ENCODE measurements at places on chromosomes 6 and 20. TPM values are rescaled to one million over a fixed set of nuclear protein-coding genes. Genes with fewer than 3 reads are reported as not detected.

LZTS3 gene
- total RNA-seq = 27.7 TPM

SGK2 gene
- 20.7 TPM for total RNA-seq

FAM217A gene
- not detected for total RNA-seq

GRCh38 chr6:127301199-127301700 is 34.6 kb downstream of the RNF146 start:
- H3K27ac ChIP-seq = no peak overlapping the region
- no peaks in the 10 kb centered on the region for H3K27me3 ChIP-seq
- peak; percentile 32 for DNase-seq
- H3K4me1 ChIP-seq = no peaks in the 10 kb centered on the region

DNA sequence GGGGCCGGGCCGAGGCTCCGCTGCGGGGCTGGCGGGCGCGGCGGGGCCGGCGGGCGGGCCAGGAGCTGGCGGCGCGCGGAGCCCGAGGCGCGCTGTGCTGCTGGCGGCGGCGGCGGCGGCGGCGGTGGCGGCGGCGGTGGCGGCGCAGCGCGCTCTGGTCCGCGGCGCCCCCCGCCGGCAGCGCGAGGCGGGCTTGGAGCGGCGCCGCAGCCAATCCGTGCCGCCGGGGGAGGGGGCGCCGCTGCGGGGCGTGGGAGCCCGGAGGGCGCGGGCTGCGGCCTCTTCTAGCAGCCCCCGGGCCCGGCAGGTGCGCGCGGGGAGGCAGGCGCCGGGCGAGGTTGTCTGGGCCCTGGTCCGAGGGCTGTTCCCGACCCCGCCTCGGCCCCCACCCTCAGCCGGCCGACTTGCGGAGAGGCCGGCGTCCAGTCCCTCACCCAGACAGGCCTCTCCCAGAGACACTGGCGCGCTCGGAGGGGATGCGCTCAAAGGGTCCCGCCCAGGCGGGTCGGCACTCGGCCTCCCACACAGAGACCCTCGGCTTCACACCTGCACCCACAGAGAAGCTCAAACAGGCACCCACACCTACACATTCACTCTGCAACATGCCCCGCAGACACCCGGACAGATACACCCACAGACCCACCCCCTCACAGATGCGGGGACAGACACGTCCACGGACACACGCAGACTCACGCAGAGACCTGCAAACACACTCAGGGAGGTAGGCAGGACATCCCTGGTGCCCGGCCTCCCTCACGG is at the start of gene RIMS4:
RIMS4 (minus strand) TSS at position 156 of the 759 bp plus-strand sequence. CDS start 275 bp downstream, outside the sequence.
- H3K36me3 ChIP-seq = no peaks in the 10 kb centered on the region
- DNase-seq = peak; percentile 53
- H3K4me1 ChIP-seq = peaks cover 39% of the 10 kb centered on the region
- peak within 1 kb of the TSS; percentile 35 for H3K4me3 ChIP-seq
- peaks cover 21% of the 10 kb centered on the region for H3K27me3 ChIP-seq
- H3K27ac ChIP-seq = no peak within 1 kb of the TSS

GRCh38 chr6:22059946-22060345 is 236.9 kb downstream of the PRL start:
- no peaks in the 10 kb centered on the region for H3K36me3 ChIP-seq
- H3K27ac ChIP-seq = no peak overlapping the region
- H3K27me3 ChIP-seq = no peaks in the 10 kb centered on the region
- H3K4me3 ChIP-seq = no peak overlapping the region
- H3K4me1 ChIP-seq = peaks cover 6% of the 10 kb centered on the region

RRAGD gene
- 58.3 TPM for total RNA-seq

DNA sequence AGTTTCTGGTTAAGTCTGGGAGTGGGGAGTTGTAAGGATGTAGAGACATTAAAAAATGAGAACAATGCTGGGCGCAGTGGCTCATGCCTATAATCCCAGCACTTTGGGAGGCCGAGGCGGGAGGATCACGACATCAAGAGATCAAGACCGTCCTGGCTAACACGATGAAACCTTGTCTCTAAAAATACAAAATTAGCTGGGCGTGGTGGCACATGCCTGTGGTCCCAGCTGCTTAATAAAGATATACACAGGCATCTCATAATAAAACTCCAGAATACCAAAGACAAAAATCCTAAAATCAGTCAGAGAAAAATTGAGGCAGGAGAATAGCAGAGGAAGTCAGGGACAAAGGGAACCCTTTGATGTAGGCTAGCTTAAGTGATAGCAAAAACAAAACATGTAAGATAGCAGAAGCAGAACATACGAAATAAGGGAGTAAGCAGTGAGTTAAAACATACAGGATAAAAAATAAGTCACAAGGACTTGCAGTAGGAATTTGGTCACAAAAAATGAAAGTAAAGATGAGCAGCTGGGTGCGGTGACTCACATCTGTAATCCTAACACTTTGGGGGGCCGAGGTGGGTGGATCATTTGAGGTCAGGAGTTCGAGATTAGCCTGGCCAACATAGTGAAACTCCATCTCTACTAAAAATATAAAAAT is 23.6 kb downstream of the DDX43 start:
- no peaks in the 10 kb centered on the region for H3K4me1 ChIP-seq
- no peaks in the 10 kb centered on the region for H3K36me3 ChIP-seq
- H3K27ac ChIP-seq = no peak overlapping the region

CYP21A2 gene
- 0.61 TPM for total RNA-seq

- H3K27me3 ChIP-seq = no peaks in the 10 kb centered on the region
- H3K27ac ChIP-seq = no peak overlapping the region
- no peak overlapping the region for H3K4me3 ChIP-seq
- DNase-seq = no peak
- H3K4me1 ChIP-seq = peaks cover 34% of the 10 kb centered on the region
- peaks cover 7% of the 10 kb centered on the region for H3K36me3 ChIP-seq
These were observed 43.5 kb downstream of the TTI1 start for GRCh38 chr20:37989601-37990295.

DNA sequence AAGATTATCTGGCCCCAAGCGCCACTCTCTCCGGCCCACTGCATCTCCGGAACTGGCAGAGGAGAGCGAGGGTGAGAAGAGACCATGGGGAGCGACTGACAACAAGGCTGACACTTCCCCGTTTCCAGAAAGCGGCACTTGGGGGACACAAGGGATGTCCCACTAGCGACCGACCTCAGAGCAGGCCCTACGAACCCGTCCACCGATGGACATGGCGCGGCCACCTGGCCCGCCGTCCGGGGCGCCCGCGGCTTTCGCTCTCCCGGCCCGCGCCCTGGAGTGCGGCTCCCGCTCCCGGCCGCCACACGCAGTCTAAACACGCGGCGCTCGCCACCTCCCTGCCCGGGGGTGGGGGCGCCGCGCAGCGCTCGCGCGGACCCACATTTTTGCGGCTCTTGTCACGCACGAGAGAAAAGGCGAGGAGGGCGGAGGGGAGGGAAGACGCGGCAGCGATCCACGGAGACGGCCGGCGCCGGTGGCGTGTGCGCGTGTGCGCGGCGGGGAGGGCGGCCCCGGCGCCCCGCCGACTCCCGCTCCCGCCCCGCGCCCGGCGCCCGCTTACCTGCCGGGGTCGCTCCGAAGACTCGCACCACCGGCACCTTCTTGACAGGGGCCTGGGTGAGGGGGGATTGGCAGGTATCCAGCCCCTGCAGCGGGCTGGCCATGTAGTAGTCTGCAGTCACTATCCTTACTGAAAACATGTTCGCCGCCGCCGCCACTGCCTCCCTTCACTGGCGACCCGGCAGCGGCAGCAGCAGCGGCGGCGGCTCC is 645 bp downstream of the REV3L start:
- peak overlapping the region; percentile 87 for H3K4me3 ChIP-seq
- peaks cover 4% of the 10 kb centered on the region for H3K4me1 ChIP-seq
- H3K27ac ChIP-seq = peak overlapping the region; percentile 98

- no peak for DNase-seq
- H3K27ac ChIP-seq = peak overlapping the region; percentile 77
- peaks cover 15% of the 10 kb centered on the region for H3K4me1 ChIP-seq
- no peaks in the 10 kb centered on the region for H3K27me3 ChIP-seq
- no peak overlapping the region for H3K4me3 ChIP-seq
- no peaks in the 10 kb centered on the region for H3K36me3 ChIP-seq
These were observed 9.6 kb upstream of the LBP start for GRCh38 chr20:38336726-38337125.

ZNF334 gene
- total RNA-seq = 17.6 TPM

GRCh38 chr6:21478883-21479539 is 114.5 kb upstream of the SOX4 start:
- DNase-seq = peak; percentile 96
- peak overlapping the region; percentile 54 for H3K27ac ChIP-seq
- H3K4me1 ChIP-seq = no peaks in the 10 kb centered on the region

- no peaks in the 10 kb centered on the region for H3K4me1 ChIP-seq
- no peak overlapping the region for H3K27ac ChIP-seq
- no peaks in the 10 kb centered on the region for H3K36me3 ChIP-seq
- H3K4me3 ChIP-seq = no peak overlapping the region
- DNase-seq = no peak
These were observed 27.0 kb downstream of the CLIC5 start for GRCh38 chr6:45988635-45989034.

ENPP5 gene
- 14.2 TPM for total RNA-seq

GRCh38 chr6:112851146-112851545 is 504.0 kb downstream of the RFPL4B start:
- H3K27me3 ChIP-seq = no peaks in the 10 kb centered on the region
- no peak for DNase-seq
- H3K4me3 ChIP-seq = no peak overlapping the region

Data from spinal cord (tissue), 10 donors.